ENCODE measurements at places on chromosomes 2 and 18. TPM values are rescaled to one million over a fixed set of nuclear protein-coding genes. Genes with fewer than 3 reads are reported as not detected.

- no peaks in the 10 kb centered on the region for H3K36me3 ChIP-seq
- no peak overlapping the region for H3K4me3 ChIP-seq
- H3K27ac ChIP-seq, result no peak overlapping the region
- H3K4me1 ChIP-seq, result no peaks in the 10 kb centered on the region
These were observed 53.2 kb upstream of the FZD7 start for GRCh38 chr2:201980389-201980821.

- no peaks in the 10 kb centered on the region for H3K4me1 ChIP-seq
- H3K27me3 ChIP-seq, result no peaks in the 10 kb centered on the region
- H3K36me3 ChIP-seq, result no peaks in the 10 kb centered on the region
- no peak overlapping the region for H3K27ac ChIP-seq
- DNase-seq, result no peak
- no peak overlapping the region for H3K4me3 ChIP-seq
These were observed 67.5 kb downstream of the MYL12B start for GRCh38 chr18:3329471-3329870.

DNA sequence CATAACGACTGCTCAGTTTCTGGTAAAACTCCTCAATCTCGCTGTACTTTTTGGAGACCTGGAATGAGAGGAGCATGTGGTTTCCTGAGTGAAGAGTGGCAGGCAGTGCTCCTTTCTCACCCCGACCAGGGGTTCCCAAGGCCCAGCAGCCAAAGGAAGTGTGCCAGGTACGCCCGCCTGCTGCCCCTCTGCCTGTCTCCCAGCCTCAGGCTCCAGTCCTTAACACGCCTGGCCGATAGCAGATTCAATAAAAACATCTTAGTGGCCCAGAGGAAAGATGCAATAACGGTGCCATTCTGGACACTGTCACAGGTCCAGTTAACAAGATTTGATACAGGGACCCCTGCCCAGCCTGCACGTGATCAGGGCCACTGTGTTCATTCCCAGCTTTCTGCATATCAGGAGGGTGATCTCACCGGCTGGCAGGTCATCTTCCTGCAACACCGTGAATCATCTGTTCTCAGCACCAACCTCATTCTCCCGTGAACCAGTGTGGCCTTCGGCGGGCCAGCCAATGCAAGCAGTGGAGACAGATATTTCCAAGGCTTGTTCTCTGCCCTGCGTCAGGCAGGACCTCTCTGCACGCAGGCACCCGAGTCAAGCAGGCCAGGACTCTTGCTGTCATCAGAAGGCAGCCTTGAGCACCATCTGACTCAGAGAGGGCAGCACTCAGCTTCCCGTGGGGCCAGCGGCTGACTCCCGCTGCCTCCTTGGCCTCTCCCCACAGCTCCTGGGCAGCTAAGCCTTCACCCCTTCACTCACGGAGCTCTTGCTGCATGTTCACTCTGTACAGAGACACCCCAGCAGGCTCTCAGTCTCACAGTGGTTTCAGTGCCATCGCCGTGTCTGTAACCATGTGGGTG is 9.5 kb downstream of the HS1BP3 start:
- DNase-seq, result peak; percentile 18
- H3K27me3 ChIP-seq, result no peaks in the 10 kb centered on the region
- peak overlapping the region; percentile 85 for H3K27ac ChIP-seq
- H3K4me3 ChIP-seq, result no peak overlapping the region

AGXT gene
- not detected for total RNA-seq

VSNL1 gene
- total RNA-seq, result 15.8 TPM

SCN9A gene
- 1.4 TPM for total RNA-seq

C2orf42 gene
- 14.6 TPM for total RNA-seq

All from left ventricle myocardium inferior (tissue), 1 donor.